Cortex of kidney (tissue), 1 donor: ENCODE measurements at places on chromosomes 13 and 19.

GRCh38 chr13:46383383-46383782 lies 3.7 kb downstream of the RUBCNL start:
- no peak for DNase-seq

DNA sequence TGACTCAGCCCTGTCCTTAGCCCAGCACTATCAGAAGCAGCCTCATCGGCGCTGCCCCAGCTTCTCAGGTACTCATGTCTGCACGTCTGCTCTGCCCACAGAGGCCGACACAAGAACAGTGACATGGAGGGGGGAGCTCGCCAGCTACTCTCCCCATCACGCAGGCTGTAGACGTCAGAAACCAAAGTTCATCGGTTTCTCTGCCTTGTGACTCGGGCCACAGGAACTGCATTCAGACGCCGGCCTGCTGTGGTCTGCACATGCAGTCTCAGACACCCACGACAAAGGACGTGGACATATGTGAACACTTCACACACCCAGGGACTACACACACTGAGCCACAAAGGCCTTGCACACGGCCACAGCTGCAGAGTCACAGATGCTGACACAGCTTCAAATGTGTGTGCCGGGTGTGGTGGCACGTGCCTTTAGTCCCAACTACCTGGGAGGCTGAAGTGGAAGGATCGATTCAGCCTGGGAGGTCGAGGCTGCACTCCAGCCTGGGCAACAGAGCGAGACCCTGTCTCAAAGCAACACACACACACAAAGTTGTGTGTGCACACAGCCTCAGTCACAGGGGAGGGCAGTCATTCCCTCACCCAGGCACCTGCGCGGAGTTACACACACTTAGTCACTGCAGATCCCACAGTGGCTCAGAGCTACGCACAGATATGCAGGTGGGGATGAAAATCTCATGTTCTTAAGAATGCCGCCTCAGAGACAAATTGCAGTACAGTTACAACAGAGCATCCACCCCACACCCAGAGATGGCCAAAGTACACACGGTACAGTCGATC lies 4.9 kb upstream of the ZFP36 start:
- DNase-seq = no peak

- DNase-seq = no peak
Observed at GRCh38 chr19:29450812-29451211, 75.0 kb upstream of the VSTM2B start.

DNA sequence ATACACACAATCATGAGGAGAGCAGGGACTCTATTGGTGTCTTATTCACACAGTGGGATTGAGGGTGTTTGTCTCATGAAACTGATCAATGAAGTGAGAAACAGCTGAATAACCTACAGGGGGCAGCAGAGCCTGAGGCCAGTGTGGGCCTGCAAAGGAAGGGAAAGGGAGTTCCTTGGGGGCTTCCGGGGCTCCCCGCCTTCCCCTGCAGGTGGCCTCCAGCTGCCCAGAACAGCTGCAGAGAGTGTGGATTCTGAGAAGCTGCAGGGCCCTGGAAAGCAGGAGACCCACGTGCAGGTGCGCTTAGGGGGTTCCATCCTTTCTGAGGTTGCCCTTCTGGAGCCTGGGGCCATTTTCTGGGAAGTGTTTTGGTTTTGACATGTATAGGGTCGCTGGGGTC lies 20.1 kb downstream of the ZNF763 start:
- DNase-seq = no peak

GRCh38 chr19:55115446-55116065 lies 1.9 kb downstream of the PPP1R12C start:
- no peak for DNase-seq

GRCh38 chr19:32253683-32254508 lies 91.5 kb upstream of the ZNF507 start:
- no peak for DNase-seq

GRCh38 chr13:101612735-101613134 lies 160.3 kb downstream of the ITGBL1 start:
- no peak for DNase-seq

DNA sequence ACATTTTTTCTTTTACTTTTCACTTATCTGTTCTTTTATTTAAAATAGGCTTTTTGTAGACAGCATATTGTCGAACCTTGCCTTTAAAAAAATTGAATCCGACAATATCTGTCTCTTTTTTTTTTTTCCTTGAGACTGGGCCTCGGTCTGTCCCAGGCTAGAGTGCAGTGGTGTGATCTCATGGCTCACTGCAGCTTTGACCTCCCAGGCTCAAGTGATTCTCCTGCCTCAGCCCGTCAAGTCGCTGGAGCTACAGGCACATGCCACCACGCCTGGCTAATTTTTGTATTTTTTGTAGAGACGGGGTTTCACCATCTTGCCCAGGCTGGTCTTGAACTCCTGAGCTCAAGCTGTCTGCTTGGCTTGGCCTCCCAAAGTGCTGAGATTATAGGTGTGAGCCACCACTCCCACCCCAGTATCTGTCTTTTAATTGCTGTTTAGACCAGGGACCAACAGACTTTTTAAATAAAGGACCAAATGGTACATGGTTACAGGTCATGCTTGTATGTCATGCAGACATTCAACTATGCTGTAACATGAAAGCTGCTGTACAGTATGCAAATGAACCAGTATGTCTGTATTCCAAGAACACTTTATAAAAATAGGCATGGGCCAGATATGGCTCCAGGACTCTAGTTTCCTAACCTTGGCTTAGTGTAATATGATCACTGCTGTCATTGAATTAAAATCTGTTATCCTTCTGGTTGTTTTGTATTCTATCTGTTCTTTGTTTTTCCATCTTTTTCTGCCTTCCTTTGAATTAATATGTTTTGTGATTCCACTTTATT lies 80.3 kb downstream of the GJA3 start:
- no peak for DNase-seq

- DNase-seq = no peak
Observed at GRCh38 chr19:18434411-18435175, 3.3 kb downstream of the ISYNA1 start.

DNA sequence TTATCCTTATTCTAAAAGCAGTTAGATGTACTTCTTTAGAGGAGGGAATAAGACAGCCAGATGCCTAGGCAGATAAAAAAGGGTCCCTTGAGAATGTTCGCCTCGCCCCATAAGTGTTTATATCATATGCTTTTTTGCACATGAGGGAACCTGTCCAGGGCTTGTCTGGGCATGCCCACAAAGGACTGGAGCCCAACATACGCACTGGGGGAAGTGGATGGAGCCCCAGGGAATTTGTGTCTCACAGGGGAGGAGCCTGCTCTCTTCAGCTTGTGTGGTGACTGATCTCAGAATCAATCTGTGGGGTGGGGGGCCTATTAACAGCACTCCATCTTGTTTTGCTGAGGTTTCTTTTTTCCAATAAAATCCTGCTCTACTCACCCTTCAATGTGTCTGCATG lies 22.6 kb downstream of the MED4 start:
- no peak for DNase-seq

GRCh38 chr13:109783815-109784589 lies 2.4 kb downstream of the IRS2 start:
- no peak for DNase-seq

DNA sequence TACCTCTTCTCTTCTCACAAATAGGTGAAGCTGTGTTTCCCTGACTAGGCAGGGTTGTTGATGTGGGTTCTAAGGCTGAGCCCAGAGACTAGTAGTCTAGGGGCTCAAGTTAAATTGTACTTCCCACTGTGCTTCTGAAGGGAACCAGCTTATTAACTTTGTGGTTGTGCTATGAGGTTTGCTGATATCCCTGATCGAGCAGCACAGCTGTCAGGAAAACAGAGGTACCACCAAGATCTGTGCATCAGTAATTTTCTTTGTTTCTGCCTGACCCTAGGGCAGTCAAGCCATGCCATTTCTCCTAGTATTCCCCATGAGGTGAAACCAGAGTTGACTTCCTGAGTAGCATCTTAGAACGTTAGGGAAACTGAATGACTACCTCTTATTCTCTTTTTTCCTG lies 853.8 kb upstream of the MIR17HG start:
- DNase-seq = no peak

DNA sequence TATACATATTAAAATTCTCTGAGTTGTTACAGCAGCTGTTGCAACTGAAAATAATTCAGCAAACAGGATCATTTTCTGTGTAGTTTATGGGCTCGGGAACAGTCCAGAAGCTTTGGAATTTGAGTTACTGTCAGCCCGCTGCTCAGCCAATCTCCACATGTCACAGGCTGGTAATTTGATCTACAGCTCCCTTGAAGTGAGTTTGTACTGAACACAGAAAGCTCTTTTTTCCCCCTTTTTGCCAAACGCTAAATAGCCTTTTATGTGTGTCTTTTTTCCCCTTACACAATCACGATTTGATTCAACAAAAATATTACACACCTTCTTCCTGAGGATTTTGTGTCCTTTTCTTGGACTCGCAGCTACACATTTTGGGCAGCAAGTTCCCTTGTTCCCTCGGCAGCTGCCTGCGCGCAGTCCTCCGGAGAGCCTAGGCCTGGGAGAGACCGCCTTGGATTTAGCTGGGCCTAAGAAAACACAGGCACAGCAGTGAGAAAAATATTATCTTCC lies 371.4 kb downstream of the KCNRG start:
- DNase-seq = no peak

- no peak for DNase-seq
Observed at GRCh38 chr13:40452038-40452666, 214.3 kb downstream of the FOXO1 start.

GRCh38 chr19:58033741-58034476 lies at the start of gene ZSCAN1:
ZSCAN1 (plus strand) TSS chr19:58034025; CDS start chr19:58037837, 3,812 bp downstream.
- DNase-seq = no peak

- no peak for DNase-seq
Observed at GRCh38 chr13:33303855-33304597, 18.5 kb upstream of the STARD13 start.

DNA sequence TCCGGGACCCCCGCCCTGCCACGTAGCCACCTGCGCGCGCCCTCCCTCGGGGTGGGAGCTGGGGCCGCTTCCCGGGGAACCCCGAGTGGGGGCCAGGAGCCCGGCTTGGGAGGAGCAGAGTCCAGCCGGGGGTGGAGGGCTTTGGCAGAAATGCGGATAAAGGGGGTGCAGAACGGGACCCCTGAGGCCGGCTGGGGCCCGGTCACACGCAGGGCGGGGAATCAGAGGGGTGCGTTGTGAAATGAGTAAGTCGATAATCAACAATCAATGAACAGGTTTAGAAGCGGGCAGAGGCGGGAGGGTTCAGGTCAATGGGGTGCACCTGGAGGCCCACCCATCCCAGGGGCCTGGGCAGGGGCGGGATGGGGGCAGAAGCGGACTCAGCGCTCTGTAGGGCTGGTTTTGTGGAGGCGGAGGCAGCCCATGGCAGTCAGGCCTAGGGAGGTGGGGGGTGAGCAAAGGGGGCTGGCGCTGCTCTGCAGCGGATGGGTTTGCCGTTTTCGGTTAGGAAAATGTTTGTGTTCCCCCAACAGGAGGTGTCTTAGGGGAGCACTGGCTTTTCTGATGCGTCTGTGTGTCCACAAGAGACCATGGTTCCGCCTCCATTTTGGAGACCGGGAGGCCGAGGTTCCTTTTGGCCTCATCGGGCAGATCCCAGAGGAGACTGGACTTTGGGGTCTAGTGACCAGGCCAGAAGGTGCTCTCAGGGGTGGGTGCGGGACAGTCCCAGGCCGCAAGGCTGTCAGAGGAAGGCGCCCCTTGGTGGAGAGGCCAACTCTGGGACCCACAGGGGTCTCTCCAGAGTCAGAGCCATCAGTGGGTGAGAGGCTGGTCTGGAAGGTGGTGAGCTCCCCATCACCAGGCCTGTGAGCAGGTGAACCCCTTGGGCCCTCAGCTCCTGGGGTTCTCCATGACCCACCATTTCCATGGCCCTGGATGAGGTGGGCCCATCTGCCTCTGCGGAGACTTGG lies 683 bp upstream of the DIRAS1 start:
- no peak for DNase-seq

GRCh38 chr19:40143612-40144011 lies 47.6 kb upstream of the MAP3K10 start:
- no peak for DNase-seq

GRCh38 chr13:24275041-24275440 lies 34.3 kb upstream of the C1QTNF9 start:
- DNase-seq = no peak

GRCh38 chr13:30156826-30157615 lies 150.3 kb downstream of the KATNAL1 start:
- no peak for DNase-seq

DNA sequence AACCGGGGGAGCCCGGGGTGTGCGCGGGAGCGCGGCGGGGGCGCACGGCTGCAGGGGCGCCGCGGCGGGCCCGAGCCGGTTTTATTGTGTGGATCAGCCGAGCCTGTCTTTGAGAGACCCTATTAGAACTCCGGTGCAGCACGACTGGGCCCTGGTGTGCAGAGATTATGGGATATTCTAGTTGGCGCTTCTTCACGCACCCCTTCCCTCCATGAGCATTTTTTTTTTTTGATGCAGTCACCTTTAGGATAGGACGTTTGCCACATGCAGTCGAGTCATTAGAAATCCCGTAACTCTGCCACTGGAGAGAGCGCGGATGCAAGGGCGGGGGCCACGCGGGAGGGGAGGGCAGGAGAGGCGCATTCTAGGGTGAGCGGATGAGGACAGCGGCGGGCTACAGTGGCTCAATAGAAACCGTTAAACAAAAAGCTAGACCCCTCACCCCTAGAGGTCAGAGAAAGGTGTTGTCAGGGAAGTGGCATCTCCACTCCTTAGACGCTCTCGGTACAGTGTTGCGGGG lies 3.7 kb downstream of the FGF9 start:
- DNase-seq = no peak

GRCh38 chr13:22964245-22964966 lies 216.4 kb upstream of the SGCG start:
- DNase-seq = no peak

GRCh38 chr19:33234092-33234491 lies 8.4 kb upstream of the SLC7A10 start:
- DNase-seq = no peak

DNA sequence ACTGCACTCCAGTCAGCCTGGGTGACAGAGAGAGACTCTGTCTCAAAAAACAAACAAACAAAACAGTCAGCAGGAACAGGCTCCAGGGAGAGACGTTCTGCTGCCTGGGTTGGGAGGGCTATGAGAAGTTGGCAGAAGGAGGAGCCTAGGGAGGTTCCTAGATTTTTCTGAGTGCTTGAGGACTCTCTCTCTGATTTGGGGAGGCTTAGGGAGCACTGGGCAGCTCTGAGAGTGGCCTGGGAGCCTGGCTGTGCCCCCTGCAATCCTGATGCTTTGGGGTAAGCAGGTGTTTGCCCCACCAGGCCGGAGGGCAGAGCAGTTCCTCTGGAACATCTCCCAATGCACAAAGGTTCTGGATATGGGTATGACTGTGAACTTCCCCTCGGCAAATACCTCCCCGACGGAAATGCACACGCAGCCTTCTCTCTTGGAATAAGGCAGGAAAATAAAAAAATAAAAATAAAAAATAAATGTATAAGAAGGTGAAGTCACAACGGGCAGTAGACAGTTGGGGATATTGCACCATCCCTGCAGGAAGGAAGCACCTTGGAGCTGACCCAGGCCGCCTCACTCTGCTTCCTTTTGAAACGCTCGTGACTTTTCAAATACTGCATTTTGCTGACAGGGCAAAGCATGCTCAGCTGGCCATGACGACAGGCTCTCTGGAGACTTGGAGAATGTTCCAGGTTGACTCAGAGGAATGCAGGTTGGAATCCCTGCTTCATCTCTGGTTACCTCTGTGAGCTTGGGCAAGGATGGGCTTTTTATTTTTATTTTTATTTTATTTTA lies 26.5 kb upstream of the HOMER3 start:
- no peak for DNase-seq
